ENCODE measurements at places on chromosomes 12 and 14. TPM values are rescaled to one million over a fixed set of nuclear protein-coding genes. Genes with fewer than 3 reads are reported as not detected.

DNA sequence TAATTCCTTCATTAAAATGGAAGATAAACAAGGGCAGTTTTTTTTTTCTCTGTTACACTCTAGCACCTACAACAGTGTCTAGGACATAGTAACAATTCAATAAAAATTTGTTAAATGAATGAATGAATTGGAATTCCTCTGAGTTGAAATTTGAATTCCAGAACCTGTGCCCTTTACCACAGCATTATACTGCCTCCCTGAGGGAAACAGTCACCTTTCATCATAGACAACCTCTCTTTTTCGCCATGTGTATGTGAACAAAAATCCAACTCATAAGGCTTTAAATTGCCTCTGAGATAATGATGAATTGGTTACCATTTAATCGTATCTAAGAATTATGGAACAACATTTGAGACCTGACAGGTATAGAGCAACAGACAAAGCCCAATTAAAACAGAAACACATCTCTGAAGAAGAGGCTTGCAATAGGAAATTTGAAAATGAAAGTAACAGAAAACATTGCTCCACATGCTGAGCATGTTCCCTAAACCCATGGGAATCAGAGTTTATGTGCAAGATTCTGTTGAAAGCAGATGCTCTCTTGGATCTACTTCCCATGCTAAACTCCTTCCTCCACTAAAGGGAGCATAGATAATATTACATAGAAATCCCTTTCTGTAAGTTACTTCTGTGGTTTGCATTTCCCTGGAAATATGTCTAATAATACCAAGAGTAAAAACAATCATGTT, 657.8 kb downstream of the GALC start:
- H3K27ac ChIP-seq = no peak overlapping the region
- H3K4me3 ChIP-seq = no peak overlapping the region
- no peaks in the 10 kb centered on the region for H3K4me1 ChIP-seq
- H3K36me3 ChIP-seq = no peaks in the 10 kb centered on the region
- no peaks in the 10 kb centered on the region for H3K27me3 ChIP-seq

DNA sequence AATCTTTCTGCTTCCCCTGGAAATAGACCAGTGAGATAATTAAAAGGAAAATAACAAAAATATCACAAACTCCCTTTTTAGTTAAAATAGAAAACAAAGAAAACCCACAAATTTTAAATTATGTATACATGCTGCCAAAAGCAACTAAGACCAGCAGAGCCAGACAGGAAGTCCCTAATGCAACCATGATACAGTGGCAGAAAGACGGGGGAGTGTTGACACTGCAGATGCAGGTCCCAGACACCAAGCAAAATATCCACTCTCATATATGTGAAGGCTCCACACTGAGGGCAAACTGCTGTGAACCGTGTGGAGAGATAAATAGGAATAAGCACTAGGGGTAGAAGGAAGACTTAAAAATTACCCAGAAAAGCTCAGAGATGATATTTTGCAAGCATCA, 401.0 kb downstream of the BTG1 start:
- DNase-seq = no peak
- no peaks in the 10 kb centered on the region for H3K27me3 ChIP-seq
- no peak overlapping the region for H3K4me3 ChIP-seq
- no peaks in the 10 kb centered on the region for H3K36me3 ChIP-seq

- H3K27ac ChIP-seq = no peak overlapping the region
- H3K4me3 ChIP-seq = no peak overlapping the region
- no peaks in the 10 kb centered on the region for H3K27me3 ChIP-seq
- H3K4me1 ChIP-seq = peaks cover 23% of the 10 kb centered on the region
- H3K36me3 ChIP-seq = no peaks in the 10 kb centered on the region
Observed at GRCh38 chr12:79891506-79892162, 43.3 kb downstream of the PPP1R12A start.

Gene B3GNT4
- 0.18 TPM for total RNA-seq

Gene DPF3
- total RNA-seq = 0.50 TPM

Data from CD8-positive, alpha-beta memory T cell (primary cell).